Stimulated activated CD8-positive, alpha-beta memory T cell treated with anti-CD3 and anti-CD28 coated beads, Interleukin-7, amount 100 ng/mL, for 1 hour (primary cell): ENCODE measurements at places on chromosomes 5 and 9.

DNA sequence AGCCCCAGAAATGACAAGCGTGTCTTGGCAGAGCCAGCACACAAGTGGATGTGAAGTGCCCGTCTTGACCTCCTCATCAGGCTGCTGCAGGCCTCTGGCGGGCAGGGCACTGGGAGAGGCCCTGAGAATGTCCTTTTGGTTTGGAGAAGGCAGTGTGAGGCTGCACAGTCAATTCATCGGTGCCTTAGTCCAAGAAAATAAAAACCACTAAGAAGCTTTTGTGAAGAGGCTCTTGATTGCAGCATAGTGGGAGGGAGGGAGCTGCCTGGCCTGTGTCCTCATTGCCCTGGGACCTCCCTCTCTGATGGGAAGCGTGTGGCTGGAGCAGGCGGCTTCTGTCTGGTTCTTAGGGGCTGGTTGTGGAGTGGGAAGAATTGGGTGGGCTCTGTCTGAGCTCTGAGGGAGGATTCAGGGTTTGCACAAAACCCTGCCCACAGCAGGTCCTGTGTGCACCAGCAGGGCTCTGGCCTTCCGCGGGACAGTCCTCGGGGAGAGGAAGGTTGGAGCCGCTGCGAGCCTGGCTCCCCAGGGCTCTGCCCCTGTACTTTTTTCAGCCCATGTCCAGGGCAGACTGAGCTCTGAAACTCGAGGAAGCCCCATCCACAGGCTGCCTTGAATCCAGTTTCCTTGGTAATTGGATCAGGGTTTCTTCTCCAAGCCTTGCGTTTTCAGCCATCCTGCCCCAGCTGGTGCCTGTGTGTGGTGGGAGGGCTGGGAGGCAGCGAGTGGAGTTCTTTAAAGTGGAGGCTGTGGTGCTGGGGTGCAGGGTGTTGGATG is 1.1 kb downstream of the HRCT1 start:
- no peak for DNase-seq

GRCh38 chr5:122310889-122311288 is 1.1 kb upstream of the SNCAIP start:
- no peak for DNase-seq

DNA sequence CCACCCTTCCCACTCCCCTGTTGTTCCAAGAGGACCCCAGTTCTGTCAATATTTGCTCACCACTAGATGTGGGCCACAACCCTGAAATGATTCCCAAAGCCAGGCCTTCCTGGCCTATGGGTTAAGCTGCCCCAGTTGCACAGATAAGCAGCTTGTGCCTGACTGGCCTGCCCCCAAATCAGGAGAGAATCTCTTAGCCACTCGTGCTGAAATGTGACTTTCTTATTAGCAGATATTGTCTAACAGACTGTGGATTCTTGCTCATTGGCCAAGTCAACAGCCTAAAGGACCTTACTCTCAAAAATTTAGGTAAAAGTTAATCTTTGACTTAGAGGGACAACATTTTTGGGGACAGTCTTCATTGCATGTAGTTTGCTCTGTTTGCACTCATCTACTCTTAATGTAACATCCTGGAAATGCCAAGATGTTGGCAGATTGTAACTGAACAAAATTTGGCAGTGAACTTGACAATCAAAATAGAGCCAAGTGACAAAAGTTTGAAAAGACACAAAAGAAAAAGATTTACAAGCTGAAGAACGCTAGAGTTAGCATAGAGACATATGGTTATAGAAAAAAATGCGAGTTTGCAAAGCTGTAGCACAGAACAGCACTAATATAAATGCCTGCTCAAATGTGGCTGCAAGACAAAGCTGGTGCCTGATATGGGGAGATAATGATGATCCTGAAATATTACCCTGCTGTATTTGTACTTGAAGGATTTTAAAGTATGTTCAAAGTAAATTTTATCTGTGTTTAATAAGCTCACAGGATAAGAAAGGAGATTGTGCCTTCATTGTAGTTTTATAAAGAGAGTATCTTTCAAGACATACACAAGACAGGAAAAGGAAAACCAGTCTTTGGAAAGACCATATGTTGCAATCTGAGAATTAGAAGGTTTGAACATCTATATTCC is 29.0 kb upstream of the FSD1L start:
- DNase-seq: no peak

- DNase-seq: no peak
Observed at GRCh38 chr5:71586052-71586940, 844 bp upstream of the MCCC2 start.

- no peak for DNase-seq
Observed at GRCh38 chr5:61280761-61281427, 51.2 kb upstream of the ZSWIM6 start.

DNA sequence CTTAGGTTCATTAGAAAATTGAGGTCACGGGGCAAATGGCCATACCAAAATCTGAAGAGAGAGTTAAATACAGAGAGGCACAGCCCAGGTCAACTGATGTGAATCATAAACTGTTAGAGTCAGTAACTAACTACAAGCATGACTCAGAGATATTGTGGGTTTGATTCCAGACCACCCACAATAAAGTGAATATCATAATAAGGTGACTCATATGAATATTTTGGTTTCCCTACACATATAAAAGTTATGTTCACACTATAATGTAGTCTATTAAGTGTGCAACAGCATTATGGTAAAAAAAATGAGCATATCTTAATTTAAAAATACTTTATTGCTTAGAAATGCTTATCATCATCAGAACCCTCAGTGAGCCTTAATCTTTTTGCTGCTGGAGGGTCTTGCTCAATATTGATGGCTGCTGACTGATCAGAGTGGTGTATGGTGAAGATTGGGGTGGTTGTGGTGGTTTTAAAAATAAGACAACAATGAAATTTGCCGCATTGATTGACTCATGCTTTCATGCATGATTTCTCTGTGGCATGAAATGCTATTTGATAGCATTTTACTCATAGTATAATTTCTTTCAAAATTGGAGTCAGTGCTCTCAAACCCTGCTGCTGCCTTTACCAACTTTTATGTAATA is 53.1 kb upstream of the EDIL3 start:
- DNase-seq: no peak

GRCh38 chr5:160310140-160310539 is 2.2 kb downstream of the CCNJL start:
- no peak for DNase-seq

DNA sequence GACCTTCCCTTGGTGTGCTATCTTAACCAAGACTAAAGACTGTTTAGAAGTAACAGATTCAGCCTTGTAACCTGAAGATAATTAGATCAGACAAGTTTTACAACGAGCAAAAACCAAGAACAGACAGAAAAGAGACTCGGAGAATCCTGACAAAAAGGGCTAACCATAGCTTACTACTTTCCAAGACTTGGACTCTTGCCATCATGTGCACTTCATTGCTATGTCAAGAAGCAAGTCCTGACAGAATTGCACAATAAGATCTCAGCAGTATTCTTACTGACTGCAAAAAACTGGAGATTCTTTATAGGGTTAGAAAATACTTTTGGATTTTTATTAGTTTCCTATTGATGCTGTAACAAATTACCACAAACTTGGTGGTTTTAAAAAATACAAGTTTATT is 1539.0 kb upstream of the NUDT12 start:
- no peak for DNase-seq

GRCh38 chr5:19626211-19626610 is 361.8 kb downstream of the CDH18 start:
- DNase-seq: no peak

DNA sequence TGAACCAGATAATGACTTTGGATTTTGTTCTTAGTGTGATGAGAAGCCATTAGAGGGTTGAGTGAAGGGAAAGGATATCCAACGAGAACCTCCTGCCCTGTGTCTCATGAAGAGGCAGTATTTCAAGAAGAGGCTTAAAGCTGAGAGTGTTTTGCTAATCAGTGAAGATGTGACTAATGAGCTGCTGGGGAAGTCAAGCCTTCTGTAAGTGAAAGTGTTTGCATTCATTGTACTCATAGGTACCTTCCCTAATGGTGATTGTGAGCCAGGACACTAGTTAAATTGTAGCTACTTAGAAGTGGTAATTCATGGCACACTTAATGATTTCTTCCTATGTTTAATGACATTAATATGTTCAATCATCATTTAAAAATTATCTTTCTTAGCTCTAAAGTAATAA is 23.7 kb downstream of the PIP5K1B start:
- no peak for DNase-seq

DNA sequence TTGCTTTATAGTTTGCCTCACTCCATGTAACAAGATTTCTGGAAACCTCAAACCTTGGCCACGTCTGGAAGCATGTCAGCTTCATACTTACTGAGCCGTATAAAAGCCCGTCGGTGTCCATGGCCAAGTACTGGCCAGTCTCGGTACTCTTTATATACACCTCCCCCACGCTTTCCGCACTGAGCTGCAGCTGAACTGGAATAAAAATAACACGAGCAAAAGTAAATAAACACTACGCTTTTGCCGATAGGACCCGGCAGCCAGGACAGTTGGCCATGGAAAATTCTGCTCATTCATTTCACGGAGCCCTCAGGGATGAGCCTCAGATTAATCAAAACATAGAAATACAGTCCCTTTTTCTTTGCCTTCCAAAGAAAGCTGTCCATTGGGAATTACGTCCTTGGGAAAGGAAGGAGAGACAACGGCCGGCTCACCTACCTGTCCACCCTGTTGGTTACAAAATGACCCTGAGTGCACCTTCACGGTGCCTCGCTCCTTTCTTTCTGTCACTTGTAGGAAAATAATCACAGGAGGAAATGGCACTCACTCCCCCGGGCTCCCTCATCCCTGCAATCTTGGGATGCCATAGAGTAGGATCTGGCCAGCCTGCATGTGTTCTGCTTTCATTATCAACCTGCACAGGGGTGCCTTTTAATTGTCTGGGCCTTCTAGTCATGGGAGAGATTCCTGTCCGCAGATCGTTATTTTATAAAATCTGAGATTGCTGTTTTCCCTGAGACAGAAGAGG is 85.1 kb downstream of the FGF1 start:
- no peak for DNase-seq

- DNase-seq: no peak
Observed at GRCh38 chr9:134390947-134391318, 64.7 kb downstream of the RXRA start.

- DNase-seq: no peak
Observed at GRCh38 chr9:21993893-21994555, at the start of gene CDKN2A. TSS of gene CDKN2A (minus strand) at chr9:21994392.

- no peak for DNase-seq
Observed at GRCh38 chr9:34096751-34097150, 29.7 kb downstream of the DCAF12 start.

DNA sequence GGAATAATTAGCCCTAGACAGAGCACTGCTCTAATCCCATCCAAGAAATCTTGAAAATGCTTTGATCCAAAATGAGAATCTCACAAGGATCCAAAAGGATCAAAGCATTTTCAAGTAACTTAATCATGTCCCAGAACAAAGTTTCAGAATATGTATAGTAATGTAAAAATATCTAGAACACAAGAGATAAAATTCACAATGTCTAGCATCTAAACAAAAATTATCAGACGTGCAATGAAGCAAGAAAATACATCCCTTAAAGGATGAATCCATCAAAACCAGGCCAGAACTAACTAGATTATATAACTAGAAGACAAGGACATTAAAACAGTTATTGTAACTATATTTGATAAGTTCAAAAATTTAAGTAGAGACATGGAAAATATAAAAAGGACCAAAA is 69.3 kb downstream of the INIP start:
- DNase-seq: no peak

- no peak for DNase-seq
Observed at GRCh38 chr5:171477101-171477500, 57.7 kb downstream of the FGF18 start.

DNA sequence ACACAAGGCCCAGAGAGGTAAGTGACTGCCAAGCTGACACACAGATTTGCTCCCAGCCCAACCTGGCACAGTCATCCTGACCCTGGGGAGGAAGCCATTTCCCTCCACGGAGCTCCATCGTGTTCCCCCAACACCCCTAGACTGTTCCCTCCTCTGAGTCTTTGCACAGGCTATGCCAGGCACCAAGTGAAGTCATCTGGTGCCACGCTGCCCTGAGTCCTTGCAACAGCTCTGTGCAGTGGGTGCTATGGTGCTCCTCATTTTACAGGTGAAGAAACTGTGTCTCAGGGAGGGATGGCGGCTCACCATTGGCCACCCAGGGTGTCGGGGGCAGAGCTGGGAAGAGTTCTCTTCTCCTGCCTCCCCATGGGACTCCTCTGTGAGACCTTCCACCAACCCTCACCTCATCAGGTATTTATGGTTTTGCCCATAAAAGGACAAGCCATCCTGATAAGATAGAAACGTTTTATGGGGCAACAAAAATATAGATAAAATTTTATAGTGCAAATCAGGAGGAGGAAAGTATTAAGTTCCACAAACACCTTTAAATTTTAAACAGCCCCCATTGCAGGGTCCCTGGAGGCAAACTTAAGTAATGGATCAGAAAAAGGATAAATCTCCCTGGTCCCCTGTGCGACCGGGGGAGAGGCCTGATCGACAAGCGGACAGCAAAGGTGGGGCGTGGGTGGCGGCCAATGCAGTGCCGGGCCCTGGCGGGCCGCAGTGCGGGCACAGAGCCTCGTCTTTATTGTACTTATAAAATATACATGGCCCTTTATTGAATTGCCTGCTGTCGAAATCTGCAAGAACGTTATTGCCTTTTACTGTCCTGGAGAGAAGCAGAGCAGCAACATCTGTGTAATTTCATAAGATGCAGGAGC is 50.2 kb upstream of the ZBTB43 start:
- no peak for DNase-seq

DNA sequence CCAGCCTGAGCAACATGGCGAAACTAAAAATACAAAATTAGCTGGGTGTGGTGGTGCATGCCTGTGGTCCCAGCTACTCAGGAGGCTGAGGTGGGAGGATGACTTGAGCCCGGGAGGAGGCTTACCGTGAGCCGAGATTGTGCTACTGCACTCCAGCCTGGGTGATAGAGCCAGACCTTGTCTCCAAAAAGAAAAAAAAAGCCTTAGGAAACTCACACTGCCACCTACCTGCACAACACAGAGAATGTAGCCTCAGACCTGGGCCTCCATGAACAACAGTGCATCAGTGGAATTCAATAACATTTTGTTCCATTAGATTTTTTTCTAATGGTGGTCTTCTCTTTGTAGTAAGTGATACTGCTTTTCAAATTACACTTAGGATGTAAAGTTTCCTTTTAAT is 63.8 kb upstream of the RARS1 start:
- DNase-seq: no peak

DNA sequence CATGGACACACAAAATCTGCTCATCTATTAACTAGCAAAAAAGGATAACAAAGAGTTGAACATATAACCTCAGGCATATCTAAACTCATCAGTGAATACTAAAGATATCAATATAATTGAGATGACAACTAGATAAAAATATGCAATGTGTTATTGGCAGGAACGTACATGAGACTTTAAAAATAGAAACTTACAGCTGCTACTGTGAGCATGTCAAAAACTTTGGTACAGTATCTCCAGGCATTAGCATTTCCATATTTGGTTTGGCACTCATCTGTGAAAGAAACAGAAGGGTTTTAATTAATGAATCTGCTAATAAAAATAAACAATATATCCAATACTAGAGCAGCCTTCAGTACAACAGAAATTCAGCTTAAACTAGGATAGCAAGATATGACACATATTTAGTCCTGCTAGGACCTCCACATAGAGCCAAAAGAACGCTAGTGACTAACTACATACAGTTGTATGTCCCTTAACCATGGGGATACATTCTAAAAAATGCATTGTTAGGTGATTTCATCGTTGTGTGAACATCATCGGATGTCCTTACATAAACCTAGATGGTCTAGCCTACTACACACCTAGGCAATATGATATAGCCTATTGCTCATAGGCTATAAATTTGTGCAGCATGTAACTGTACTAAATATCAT is 10.5 kb upstream of the SCAI start:
- DNase-seq: no peak
